Ovary (tissue), 10 donors: ENCODE measurements at places on chromosomes 4 and X.

- no peak for DNase-seq
These were observed 851.9 kb upstream of the FRG1 start for GRCh38 chr4:189088780-189089179.

- DNase-seq, result no peak
These were observed 93.8 kb downstream of the HDAC8 start for GRCh38 chrX:72478853-72479252.

DNA sequence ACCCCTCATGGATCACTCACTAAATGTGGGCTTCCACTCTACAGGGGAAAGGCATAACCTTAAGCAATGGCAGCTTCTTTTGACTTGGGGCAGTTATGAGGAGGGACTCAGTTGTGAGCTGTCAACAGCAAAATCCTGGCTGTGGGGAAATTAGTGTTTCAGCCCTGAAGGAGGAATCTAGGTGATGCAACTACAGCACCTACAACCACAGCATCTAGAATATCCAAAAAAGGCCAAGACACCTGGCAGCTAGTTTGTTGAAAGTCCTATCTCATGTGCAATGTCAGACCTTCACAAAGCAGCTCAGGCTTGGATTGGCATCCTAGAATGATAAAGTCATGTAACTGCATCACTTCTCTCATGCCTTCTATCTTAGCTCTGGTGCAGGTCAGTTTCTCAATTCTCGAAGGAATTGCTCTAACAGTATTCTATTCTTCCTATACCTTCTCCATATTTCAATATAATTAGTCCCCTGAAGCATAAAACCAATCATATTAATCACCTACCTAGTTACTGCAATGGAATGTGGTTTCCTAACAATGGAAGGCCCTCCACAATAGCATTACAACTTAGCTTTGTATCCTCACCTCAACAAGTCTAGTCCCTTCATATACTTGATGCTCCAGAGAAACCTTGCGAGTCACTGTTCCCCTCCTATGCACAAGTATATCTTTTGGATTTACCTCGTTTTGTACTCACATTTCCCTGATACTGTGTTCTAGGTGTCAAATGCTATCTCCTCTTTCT, 5.5 kb upstream of the ANTXR2 start:
- no peak for DNase-seq

DNA sequence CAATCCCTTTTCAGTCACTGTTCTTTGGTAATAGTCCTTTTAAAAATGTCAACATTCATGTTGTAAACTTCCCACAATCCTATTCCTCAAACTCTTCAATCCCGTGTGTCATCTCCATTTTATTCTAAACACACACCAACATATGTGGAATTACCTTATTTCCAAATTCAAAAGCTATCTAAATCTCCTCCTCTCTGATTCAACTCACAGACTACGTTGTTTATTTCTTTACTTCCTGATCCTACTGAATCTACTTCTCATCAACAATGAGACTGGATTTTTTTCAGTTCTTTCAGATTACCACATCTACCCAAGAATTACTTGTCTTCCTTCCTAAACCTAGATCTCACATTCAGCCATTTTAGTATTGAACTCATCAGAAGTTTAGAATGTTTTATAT, 188.2 kb downstream of the GABRB1 start:
- no peak for DNase-seq

DNA sequence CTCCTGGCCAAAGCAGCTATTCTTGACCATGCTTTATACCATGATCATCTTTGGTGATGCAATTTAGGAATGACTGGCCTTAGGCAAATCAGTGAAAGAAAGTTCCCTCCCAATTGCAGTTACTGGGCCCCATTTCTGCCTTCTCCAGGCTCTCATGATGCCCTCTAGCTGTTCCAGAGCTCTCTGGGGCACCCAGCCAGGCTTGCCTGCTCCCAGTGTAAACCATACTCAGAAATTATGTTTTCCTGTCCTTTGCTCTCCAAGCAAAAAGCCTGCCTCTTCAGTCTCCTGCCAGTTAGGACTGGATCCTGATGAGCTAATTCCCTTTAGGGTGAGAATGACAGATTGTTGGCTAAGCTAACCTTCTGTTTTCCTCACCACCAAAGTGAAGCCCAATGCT, 85.3 kb upstream of the RBPJ start:
- DNase-seq, result no peak

GRCh38 chr4:108270466-108271450, 102.0 kb upstream of the LEF1 start:
- no peak for DNase-seq

- DNase-seq, result no peak
These were observed 87.6 kb upstream of the PLAC1 start for GRCh38 chrX:134745636-134746409.

DNA sequence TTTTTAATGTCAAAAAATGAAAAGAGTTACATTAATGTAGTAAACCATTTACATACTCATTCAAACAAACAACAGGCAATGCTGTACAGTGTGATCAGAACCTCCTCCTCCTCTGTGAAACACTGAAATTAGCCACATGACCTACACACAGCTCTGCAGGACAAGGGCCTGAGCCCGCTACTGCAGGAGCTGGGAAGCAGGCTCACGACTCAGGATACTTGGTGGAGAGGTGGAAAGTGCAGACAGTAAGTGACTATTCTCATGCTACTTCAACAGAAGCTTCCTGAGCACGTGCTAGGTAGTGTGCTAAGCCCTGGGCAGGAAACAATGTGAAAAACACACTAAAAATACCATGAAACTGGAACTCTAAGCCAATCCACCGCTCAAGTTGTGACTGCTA, 56.8 kb downstream of the TAPT1 start:
- DNase-seq, result no peak

DNA sequence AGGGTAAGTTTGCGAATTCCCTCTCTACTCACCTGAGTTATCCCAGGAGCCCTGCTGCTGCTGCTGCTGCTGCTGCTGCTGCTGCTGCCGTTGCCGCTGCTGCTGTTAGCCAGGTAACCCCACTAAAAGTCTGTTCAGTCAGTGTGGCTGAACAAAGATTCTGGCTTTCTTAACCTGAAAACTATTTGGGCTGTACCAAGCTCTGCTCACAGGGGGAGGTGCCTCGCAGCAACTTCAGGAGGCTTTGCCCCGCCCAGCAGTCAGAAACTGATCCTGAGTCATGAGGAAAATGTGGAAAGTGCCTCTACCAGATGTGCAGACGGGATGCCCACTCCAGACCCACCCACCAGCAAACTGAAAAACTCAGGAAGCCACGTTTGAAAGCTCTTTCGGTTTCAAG, at the start of gene CAPN6:
Gene CAPN6 (minus strand): TSS at position 145 of the 400 bp plus-strand sequence. CDS start 6,547 bp downstream, outside the sequence.
- peak; percentile 19 for DNase-seq

DNA sequence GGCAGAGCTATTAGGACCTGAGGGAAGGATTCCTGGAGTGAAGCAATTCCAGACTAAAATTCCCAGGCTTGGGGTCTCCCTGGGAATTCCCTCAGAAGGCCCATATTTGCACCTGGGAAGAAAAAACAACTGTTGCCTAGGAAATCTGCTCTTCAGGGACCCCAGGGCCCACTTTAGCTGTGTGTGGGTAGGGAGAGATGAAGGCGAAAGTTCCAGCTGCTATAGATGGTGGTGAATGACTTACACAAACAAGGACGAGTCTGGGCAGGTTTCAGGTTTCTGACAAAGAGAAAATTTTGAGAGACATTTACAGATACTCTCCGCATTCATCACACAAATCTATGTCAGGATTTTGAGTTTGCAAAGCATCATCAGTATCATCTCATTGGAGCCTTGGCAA, 126.1 kb downstream of the GPC3 start:
- DNase-seq, result no peak

- DNase-seq, result no peak
These were observed 43.3 kb downstream of the LUZP4 start for GRCh38 chrX:115332832-115333231.

DNA sequence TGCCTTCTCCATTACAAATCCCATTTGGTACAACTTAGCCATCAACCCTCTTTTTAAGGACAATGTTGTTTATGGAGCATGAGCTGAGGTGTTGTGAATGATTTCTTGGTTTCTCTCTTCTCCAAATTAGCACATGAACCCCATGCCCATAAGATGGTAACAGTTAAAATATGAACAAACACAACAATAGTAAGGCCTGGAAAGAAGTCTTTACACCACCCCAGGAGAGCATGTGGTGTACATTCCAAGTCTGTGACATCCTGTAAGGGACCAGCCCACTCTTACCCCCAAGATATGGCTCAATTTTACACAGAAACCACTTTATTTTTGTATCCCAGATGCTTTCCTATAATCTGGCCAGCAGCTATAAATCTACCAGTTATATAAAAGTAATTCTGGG, 226.1 kb downstream of the COX18 start:
- no peak for DNase-seq

- no peak for DNase-seq
These were observed 541.3 kb upstream of the TENM3 start for GRCh38 chr4:181701894-181702293.

DNA sequence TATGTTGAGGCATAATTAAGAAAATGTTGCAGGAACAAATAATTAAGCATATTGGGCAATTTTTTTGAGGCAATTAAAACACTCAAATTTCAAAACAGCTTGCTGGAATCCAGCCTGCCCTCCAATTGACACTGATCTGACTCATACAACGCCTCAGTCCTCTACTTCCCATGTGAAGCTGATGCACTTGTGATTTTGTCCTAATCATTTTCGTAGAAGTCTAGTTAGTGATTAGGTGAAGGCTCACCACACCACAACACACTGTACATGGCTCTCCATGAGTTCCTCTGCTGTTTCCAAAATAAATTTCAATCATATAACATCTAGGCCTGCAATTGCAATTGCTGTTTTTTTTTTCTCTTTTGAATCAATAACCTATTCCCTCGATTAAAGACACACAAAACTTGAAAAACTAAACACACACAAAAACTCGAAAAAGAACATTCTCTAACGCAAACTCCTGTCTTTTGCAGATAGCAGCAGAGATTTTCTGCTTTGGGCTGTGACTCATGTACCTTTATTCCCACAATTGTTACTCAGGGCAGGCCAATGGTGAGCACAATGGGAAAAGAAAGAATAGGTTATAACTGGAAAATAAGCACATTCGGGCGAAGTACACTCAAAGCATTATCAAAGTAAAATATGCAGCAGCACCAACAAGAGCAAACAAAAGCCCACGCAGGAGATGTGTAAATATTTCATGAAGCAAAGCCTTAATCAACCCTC, 1.7 kb downstream of the GPRIN3 start:
- no peak for DNase-seq

DNA sequence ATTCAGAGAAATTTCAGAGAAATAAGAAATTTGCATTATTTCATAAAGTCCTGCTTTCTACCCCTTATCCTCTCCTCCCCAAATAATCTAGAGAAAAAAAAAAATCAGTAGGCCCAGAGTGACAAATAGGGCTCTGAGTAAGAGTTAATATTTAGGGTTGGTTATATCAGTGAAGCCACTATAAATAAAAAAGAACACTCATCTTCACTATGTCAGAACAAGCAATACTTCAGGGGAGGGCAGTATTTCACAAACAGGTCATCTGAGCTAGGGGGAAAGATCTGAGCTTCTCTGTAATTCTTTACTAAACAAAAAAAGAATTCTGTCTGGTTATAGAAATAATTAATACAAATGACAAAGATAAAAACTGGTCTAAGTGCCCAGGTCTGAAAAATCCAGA, 39.4 kb downstream of the PDE5A start:
- DNase-seq, result no peak

- DNase-seq, result no peak
These were observed 190.7 kb upstream of the CLNK start for GRCh38 chr4:10875144-10875799.
